Fibroblast of skin of scalp (primary cell): ENCODE measurements at places on chromosomes 6 and 20.

DNA sequence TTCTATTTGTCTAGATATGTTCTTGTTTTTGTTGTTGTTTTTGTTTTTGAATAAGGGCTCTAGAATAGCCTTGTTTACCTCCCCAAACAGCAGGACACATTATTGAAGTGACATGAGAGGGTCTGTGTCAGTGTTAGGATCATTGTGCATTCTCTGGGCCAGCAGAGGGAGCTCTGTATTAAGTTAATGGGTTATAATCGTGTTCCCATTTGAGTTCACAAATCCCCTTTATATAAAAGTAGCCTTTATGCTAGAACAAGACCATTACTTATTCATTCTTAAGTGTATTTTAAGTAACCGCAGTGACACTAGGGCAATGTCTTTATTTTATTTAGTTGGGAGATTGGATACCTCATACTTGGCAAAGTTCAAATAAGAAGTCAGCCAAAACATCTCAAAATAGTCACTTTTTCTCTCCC, 44.8 kb downstream of the STK4 start:
- peak; percentile 73 for DNase-seq

GRCh38 chr20:53822534-53822933, 228.9 kb upstream of the ZNF217 start:
- DNase-seq, result no peak

DNA sequence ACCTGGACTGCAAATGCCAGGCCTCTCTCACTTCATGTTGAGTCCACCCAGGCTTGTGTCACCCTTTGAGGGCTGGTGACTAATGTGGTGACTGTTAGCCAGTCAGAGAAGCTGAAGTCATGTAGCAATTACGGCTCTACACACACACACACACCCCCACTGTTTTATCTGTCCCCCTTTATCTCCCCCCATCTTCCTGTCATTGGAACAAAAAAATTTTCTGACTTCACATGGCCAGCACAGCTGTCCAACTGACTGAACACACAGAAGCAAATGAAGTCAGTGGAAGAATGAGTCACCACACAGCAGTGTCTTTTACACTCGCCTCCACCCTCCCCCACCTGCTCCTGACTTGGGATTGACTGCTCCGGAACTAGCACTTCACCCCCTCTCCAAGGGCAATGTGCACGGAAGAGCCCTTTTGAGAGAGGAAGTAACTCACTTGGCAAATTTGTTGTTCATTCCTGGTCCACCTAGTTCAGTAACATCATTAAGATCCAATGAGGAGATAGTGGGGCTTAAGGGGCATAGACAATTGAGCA, 198.0 kb downstream of the RNF144B start:
- DNase-seq, result peak; percentile 51

DNA sequence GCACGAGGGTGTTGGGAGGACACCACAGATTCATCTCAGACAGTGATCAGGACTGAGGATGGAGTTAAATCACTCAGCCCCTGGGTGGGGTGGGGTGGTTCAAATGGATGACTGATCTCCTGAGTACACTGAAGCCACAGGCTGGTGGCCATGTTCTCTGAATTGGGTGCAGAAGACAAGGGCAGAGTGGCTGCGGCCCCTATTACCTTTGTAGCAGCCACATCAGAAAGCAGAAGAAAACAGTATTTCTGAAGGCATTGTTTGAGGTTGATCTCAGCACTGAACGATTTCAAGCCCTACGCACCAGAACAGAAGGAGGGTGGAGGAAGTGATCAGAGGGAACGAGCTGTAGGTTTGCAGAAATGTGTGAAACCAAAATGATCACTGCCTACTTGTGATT, 71.6 kb downstream of the SH3BGRL2 start:
- no peak for DNase-seq

GRCh38 chr20:13788167-13788834, 3.5 kb downstream of the NDUFAF5 start:
- peak; percentile 54 for DNase-seq

- DNase-seq, result no peak
Measured at GRCh38 chr6:43250992-43251373, 7.7 kb downstream of the TTBK1 start.

GRCh38 chr20:5807431-5807830, 57.2 kb downstream of the SHLD1 start:
- no peak for DNase-seq

- DNase-seq, result no peak
Measured at GRCh38 chr6:35036059-35036827, 104.9 kb downstream of the TCP11 start.

GRCh38 chr6:89273816-89274215, 41.3 kb downstream of the GABRR2 start:
- no peak for DNase-seq

DNA sequence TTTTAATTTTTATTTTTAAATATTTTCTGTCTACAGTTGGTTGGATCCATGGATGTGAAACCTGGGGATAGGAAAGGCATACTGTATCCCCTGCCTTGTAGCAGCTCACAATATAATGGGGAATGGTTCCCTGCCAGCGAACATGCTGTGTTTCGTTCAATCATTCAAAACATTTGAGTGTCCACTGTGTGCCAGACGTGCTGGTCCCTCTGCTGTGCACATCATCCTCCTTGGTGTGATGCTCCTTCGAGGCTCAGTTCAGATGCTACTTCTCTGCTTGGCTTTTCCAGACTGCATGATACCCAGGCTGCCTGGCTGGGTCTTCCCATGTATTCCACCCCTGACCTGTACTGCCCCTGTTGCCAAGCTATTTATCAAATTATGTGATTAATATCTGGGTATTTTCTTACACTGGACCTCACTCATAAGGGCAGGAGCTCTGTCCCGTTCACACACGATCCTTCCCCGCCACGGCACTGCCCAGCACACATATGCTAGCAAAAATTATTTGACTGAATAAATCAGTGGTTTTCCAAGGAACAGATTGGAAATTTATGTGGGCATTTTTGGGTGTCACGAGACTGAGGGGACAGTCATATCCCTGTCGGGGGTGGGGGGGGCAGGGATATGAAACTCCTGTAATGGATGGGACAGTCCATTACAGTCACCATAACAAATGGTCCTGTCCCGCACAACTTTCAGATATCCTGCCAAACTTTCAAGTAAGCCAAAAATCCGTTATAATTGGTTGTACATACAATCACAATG, 4.9 kb downstream of the SDCBP2 start:
- no peak for DNase-seq

DNA sequence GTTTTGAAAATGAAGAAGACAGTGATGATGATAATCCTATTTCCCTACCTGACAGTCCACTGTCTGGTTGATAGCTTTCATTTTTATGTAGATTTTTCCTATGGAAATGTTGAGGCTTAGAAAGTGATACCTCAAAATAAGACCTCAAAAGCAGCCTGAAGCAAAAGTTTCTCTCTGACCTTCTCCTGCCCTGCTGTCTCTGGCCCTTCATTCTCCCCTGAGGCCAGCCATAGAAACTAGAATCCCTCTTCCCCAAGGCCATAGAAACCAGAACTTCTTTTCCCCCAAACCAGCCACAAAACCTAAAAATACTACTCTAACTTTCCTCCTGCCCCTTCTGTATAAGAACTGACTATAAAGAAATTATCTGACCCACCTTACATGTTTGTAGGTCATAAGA, 52.6 kb upstream of the GCM1 start:
- DNase-seq, result no peak

- no peak for DNase-seq
Measured at GRCh38 chr6:38676236-38676973, 26.5 kb downstream of the GLO1 start.

DNA sequence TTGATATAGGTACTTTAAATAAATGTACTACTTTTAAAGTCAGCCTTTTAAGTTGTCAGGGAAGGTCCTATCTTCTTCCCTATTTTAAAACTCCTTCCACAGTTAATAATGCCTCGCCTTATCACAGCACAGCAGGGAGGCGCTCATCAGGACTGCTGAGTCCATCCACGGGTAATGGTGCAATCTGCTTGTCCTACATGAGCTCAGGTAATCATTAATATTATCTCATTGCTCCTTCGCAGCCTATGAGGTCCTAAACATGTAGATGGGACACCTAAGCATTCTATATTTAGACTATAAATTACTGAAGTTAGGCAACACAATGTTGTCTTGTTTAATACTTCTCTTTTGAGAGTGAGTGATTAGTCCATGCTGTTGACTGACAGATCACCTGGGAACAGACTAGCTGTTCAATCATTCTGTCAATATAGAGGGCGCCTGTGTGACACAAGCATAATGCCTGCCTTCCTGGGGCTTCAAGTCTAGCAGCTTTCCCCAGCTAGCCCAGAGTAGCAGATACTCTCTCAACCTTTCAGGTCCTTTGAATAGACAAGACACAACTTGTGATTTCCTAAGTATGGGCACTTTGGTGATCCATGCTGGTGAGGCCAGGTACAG, 91.0 kb downstream of the FYN start:
- no peak for DNase-seq

DNA sequence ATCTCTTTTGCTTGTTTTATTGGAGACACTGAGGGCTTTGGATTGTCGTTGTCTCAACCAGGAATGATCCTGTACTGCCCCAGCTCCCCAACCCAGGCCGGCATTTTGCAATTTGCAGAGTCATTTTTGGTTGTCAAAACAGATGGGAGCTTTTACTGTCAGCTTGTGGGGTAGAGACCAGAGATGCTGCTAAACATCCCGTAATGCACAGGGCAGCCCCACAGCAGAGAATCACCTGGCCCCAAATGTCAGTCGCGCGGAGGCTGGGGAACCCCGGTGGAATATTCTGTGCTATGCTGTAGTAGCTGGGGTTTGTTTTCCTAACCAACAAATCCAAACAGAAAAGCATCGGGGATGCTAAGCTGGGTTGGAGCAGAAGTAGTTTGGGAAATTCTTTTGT, 99.7 kb downstream of the TSHZ2 start:
- no peak for DNase-seq

GRCh38 chr20:23152902-23153301, 66.8 kb upstream of the CD93 start:
- DNase-seq, result no peak

GRCh38 chr6:166618251-166618650, 8.8 kb downstream of the RPS6KA2 start:
- DNase-seq, result no peak

GRCh38 chr6:158559338-158559894, 475 bp upstream of the TMEM181 start:
- DNase-seq, result no peak

DNA sequence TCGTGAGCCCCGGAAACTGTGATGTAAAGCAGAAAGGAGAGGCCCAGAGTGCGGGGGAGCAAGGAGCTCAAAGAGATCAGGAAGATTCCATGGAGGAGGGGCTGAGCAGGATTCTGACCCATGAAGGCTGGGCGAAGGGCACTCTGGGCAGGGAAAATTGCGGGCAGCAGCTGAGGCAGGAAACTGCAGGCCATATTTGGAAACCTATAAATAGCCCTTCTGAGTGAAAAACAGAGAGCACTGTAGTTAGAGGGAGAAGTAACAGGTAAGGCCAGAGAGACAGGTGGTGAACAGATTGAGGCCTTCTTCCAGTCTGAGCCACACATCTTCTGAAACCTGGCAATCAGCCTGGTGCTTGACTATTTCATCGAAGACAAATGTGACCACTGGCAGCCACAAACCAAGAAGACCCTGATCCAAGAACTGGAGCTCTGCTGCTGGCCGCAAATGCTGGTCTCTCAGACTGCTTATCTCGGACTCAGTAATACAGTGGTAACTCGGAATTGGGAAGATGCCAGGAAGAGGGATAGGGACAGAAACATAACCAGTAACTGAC, 14.1 kb upstream of the BEND3 start:
- no peak for DNase-seq

DNA sequence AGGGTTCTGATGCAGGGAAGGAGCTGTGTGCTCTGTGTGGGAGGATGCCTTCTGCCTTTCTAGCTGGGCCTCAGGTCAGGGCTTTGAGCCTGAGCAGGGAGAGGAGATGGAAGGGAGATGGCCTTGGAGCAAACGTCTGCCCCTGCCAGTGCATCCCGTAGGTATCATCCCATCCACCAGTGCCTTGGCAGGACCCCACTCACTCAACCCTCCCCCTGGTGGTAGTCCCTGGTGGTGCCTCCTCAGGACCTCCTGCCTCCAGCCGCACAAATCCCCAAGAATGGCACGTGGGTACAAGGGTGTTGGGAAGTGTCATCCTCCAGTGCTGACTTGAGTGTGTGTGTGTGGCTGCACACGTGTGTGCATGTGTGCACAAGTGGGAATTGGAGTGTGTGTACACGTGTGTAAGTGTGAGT, 23.1 kb upstream of the MICB start:
- DNase-seq, result no peak

- DNase-seq, result no peak
Measured at GRCh38 chr6:128389820-128390534, 130.4 kb downstream of the PTPRK start.

- no peak for DNase-seq
Measured at GRCh38 chr6:131744432-131745287, 33.8 kb upstream of the CTAGE9 start.
